Frontal cortex (tissue), 4 donors: ENCODE measurements at places on chromosomes 2 and 18. TPM values are rescaled to one million over a fixed set of nuclear protein-coding genes. Genes with fewer than 3 reads are reported as not detected.

DNA sequence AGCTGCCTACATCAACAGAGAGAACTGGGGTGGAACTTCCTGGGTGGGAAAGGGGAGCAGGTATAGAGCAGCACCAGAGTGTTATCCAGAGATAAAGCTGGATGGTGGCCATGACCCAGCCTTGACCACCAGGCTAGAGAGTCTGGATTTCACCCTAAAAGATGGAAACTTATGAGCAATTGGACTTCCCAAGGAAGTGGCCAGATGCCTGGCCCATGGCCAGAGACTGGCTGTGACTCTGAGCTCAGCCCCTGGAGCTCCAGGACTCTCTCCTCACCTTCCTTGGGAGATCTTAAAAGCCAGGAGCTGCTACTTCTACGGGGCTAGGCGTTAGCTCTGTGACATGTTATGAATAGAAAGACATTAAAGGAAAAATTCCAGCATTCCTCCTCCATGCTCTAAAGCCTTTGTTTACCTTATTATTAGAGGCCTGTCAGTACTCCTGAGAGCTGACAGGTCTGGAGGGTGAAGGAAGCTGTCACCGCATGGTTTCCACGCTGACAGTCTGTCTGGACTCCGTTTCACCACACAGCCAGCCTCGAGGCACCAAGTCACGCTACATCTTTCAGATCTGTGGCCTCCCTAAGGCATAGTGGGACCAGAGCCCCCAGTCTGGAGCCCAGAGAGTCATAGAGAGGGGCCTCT lies 260.0 kb upstream of the SIX2 start:
- no peak for DNase-seq

- DNase-seq: no peak
Measured at GRCh38 chr2:215911301-215912085, 101.9 kb downstream of the MREG start.

Gene ANKRD53
- total RNA-seq: 1.2 TPM

- no peak for DNase-seq
Measured at GRCh38 chr2:37874470-37874869, 50.6 kb upstream of the RMDN2 start.

DNA sequence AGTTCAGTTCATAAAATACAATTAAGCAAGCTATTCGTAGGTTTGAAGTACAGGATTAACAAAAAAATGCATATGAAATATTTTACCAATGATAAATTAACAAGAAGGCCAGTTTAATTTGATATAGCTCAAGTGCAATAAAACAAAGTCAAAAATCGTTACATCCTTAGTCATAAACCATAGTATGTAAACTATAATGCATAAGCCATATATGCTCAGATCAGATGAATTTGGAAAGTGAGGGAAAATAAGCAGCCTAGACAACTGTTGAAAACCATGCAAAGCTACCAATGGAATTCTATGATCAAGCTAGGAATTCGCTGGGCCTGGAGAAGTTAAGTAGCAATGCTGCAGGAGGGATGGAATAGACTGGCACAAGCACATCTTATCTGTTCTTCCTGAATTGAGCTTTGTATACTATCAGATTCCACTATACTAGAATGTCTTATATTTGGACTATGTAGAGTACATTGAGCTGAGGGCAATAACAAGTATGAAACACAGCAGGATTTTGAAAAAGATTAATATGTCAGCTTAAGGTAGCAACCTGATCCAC lies 682.0 kb downstream of the IRS1 start:
- no peak for DNase-seq

DNA sequence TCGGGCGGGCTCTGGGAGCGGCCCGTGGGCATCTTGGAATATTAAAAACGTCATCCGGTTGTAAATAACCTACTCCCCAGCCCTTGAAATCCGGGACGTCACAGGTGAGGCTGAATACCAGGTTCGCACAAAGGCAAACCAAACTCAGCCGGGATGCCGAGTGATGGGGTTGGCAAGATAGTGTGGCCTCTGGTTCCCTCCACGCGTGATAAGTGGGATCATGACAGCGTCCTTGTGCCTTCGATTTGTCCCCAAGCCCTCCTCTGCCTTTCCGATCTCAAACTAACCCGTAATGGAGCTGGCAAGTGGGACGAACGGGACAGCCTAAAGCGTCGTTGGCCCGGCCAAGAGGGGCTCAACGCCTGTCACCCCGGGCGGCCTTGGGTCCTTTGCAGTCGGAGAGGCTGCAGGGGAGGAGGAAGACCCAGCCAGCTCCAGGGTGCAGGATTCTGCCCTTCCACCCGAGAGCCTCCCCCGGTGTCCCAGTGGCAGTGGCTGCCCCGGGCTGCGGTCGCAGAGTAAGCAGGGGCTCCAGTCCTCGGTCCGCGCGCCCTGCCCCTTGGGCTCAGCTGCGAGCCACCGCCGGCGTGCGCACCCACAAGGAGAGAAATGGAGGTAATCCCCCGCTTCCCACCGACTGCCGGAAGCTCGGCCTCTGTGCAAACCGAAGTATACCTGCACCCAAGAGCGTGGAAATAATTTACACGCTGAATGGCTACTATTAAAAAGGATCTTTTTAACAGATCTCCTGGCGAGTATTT lies 13.4 kb upstream of the PAX3 start:
- peak; percentile 8 for DNase-seq

- DNase-seq: no peak
Measured at GRCh38 chr2:98702858-98703620, 27.9 kb downstream of the MGAT4A start.

GRCh38 chr2:171814883-171815282 lies 79.2 kb downstream of the SLC25A12 start:
- DNase-seq: no peak

- DNase-seq: no peak
Measured at GRCh38 chr2:240121190-240121589, 14.9 kb downstream of the COPS9 start.

DNA sequence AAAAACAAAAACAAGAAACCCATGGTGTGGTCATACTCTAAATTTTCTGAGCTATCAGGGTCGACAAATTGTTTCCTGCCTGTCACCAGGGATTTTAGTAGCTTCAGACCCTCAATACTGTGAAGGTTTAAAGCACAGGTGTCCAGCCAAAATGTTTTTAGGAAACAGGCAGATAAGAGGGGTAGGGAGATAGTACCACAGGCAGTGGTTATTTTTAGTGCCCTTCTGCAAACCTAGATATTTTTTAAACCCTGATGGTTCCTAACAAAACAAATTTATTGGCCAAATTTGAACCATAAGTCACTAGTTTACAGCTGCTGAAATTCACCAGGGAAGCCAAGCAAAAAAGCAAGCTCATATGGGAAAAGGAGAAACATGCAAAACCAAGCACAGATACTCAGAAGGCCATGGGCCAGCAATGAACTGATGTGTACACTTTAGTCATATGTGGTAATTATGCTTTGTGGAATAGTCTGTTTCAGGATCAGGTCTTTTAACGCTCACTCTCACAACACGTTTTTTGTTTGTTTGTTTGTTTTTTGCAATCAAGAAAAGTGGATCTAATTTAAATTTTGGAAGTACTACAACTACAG lies 156.8 kb upstream of the STK17B start:
- no peak for DNase-seq

GRCh38 chr2:213119061-213119809 lies 32.2 kb downstream of the IKZF2 start:
- no peak for DNase-seq

Gene UGT1A10
- total RNA-seq: not detected

Gene PDCL3
- total RNA-seq: 9.8 TPM

Gene UPP2
- total RNA-seq: 1.6 TPM

Gene GKN1
- total RNA-seq: not detected

Gene UGT1A4
- total RNA-seq: not detected

DNA sequence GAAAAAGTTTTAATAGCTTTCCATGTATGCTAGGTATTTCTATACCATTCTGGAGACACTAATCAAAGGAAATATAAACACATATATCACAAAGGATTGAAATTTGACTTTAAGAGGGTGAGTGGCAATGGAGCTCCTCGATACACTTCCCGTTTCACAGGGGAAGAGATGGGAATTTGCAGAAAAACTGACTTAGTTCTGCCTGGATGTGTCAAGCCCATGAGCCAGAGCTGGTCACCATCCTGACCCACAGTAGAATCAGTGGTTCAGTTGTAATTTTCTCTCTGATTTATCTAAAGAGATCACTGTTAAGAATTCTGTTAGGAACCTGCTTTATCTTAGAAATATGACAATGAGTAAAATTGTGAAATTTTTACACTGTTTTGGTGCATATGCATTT lies 34.2 kb downstream of the PLCL1 start:
- DNase-seq: no peak

Gene EPB41L5
- total RNA-seq: 97.0 TPM

DNA sequence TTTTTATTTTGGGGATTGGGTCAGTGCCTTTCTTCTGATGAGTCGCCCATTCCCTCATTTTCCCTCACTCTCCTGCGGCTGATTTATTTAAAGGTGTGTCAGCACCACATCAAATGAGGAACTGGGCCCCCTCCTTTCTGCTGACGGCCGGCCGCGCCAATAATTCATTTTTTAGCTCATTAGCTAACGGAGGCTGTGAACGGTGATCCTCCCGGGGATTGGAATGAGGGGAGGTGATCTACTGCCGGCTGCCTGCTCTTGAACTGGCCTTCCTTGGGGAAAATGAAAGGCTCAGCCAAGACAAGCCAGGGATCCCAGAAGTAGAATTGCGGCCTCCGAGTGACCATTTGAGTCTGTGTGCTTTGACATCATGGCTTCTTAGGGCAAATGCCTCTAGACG lies 54.2 kb downstream of the GBX2 start:
- no peak for DNase-seq

- DNase-seq: no peak
Measured at GRCh38 chr2:240129311-240129710, 6.8 kb downstream of the COPS9 start.

- DNase-seq: no peak
Measured at GRCh38 chr2:24893934-24894333, 26.1 kb downstream of the ADCY3 start.

DNA sequence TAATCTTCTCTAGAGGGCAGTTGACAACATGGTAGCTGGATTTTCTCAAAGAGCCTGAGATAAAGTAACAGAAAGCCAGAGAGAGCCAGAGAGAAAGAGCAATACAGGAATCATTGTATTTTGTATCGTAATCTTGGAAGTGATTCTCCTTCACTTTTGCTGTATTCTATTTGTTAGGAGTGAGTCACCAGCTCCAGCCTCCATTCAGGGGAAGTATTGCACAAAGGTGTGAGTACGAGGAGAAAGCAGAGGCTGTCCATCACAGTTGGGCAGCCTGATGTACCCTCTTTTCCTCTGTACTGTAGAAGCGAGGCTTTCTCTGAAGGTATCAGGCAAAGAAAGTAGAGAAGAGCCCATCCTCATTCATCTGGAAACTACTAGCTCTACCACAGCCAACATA lies 176.8 kb downstream of the KCNS3 start:
- no peak for DNase-seq

DNA sequence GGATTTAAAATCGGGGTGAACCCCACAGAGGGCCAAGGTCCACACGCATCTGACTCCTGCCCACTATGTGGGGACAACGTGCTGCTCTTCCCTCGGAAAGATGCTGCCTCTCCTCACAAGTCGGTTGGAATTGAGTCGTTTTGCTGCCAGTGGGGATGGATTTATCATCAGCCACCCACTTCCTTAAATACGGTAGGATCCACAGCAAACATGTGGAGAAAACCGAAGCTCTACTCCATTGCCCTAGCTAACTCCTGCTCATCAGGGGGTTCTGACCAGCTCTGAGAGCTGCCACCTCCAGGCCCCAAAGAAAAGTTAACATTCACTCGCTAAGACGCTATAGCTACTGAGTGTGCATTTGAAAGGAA lies 80.9 kb downstream of the CHRNA1 start:
- peak; percentile 46 for DNase-seq

DNA sequence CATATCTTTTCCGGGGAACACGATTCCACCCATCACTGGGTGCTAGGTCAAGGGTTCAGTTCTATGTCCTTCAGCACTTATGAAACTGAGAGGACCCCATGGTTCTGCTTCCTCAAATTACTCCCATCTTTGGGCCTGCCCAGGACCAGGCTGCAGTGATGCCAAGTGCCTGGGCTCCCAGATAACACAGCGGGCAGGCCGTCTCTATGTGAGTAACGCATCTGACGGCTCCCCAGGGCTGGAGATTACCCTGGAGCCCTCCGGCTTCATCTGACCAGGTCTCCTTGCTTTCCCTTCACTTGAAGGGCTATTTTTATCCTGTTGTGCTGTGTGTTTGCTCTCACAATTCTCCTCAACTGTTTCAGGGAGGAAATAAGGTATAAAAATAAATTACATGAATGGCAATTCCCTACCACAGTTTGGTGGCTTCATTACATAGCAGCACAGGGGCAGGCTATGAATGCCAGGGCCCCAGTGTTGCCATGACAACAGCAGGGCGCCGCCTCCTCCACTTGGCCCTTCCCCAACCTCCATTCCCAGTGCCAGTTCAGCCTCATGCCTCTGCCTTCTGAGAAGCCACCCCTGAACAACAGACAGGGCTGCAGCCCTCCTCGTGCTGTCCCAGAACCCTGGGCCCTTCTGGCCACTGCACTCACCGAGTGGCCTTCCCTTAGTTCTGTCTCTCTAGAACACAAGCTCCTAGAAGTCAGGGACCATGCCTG lies 25.4 kb upstream of the TMEM131 start:
- no peak for DNase-seq

DNA sequence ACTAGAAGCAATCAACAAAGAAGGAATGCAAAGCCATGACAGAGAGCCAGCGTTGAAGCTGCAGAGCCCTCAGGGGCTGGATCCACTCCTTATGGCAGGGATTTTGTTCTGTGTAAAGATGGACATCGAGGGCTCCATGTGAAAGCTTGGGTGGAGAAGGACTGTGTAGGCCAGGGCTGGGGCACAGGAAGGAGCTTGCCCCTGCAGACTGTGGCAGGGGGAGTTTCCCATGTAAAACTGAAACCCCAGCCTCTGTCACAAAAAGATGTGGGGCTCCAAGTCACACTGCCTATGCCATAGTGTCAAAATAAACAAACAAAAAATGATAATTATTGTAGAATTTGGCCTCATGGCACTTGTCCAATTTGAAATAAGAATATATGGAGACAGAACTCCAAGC lies 408.7 kb upstream of the HS6ST1 start:
- DNase-seq: no peak

DNA sequence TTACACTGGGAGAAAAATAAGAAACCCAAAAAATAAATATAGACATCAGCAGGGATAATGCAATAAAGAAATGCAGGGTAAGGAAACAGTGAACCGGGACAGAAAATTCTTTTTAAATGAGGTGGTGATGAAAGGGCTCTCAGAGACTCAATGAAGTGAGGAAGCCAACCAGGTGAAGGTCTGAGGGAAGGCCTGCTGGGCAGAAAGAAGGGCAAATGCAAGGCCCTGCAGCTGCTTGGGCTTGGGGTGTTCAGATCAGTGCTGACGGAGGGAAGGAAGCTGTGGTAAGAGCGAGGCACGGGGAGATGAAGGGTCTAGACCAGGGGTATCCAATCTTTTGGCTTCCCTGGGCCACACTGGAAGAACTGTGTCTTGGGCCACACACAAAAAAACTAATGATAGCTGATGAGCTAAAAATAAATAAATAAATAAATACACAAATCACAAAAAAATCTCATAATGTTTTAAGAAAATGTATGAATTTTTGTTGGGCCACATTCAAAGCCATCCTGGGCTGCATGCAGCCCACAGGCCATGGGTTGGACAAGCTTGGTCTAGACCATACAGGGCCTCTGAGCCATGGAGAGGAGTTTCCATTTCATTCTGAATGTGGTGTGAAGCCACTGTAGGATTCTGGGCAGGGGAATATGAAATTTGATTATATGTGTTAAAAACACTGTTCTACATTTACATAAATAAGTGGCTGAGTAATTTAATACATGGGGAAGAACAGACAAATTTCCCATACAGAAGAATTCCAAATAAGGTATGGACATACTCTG lies 96.3 kb upstream of the DNMT3A start:
- no peak for DNase-seq
